ENCODE measurements at places on chromosomes 2 and 18. TPM values are rescaled to one million over a fixed set of nuclear protein-coding genes. Genes with fewer than 3 reads are reported as not detected.
A peak's percentile ranks its signal among the peaks of the same experiment; 100 is the strongest.

DNA sequence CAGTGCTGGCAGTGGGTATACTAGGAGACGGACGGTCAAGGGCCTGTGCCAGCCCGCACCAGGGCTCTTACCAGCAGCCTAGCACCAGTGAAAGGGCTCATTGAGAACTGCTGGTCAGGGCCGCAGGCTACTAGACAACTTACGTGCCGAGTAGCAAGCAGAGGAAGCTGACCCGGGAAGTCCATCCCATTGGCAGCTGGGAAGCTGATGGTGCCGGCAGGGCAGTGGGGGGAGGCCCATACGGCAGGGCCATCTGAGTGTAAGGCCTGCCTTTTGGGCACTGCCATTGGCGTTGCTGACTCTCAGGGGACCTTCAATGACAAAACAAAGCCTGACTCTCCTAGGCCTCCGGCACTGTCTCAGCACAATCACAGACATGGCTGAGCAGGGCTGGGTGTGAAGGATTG is 20.6 kb downstream of the EFR3B start:
- no peaks in the 10 kb centered on the region for H3K36me3 ChIP-seq
- H3K27ac ChIP-seq, result peak overlapping the region; percentile 82
- no peak for DNase-seq
- no peaks in the 10 kb centered on the region for H3K4me1 ChIP-seq
- no peaks in the 10 kb centered on the region for H3K27me3 ChIP-seq
- no peak overlapping the region for H3K4me3 ChIP-seq

DNA sequence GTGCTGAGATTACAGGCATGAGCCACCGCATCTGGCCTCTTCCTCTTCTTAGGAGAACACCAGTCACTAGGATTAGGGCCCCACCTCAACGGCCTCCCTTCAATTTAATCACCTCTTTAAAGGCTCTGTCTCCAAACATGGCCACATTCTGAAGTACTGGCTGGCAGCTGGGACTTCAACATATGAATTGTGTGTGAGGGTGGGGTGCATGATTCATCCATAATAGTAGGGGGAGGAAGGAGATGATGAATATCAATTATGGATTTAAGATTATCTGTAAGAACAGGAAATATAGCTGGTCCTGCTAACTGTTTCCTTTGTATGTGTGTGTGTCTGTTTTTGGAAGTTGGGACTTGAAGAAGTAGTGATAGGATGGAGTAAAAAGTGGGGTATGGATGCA is 14.7 kb upstream of the EPG5 start:
- no peaks in the 10 kb centered on the region for H3K36me3 ChIP-seq
- no peaks in the 10 kb centered on the region for H3K4me1 ChIP-seq
- no peak overlapping the region for H3K27ac ChIP-seq

GRCh38 chr2:10285191-10285555 is 17.5 kb upstream of the HPCAL1 start:
- no peaks in the 10 kb centered on the region for H3K27me3 ChIP-seq
- peaks cover 31% of the 10 kb centered on the region for H3K4me1 ChIP-seq
- peak overlapping the region; percentile 90 for H3K27ac ChIP-seq
- no peak overlapping the region for H3K4me3 ChIP-seq

Gene TYMS
- total RNA-seq, result 0.84 TPM

DNA sequence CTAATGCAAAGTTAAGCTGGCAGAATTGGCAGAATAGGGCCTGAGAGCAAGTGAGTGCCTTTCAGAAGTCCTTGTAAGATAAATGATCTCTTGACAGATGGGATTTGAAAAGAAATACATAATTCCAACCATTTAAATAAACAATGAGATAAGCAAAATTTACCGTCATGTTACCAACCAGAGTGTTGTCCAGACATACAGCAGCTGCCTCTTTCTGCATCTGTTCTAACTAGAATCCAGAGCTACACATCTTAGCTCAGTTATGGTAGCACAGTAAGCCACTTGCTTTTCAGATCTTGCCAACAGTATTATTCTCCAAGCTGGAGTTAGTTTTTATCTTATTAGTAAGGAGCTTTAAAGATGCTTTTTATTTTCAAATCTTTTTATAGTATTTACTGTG is 179.6 kb downstream of the BARD1 start:
- H3K4me3 ChIP-seq, result no peak overlapping the region
- H3K4me1 ChIP-seq, result no peaks in the 10 kb centered on the region
- no peak for DNase-seq
- H3K27ac ChIP-seq, result no peak overlapping the region
